ENCODE measurements at places on chromosomes 16 and 17.

DNA sequence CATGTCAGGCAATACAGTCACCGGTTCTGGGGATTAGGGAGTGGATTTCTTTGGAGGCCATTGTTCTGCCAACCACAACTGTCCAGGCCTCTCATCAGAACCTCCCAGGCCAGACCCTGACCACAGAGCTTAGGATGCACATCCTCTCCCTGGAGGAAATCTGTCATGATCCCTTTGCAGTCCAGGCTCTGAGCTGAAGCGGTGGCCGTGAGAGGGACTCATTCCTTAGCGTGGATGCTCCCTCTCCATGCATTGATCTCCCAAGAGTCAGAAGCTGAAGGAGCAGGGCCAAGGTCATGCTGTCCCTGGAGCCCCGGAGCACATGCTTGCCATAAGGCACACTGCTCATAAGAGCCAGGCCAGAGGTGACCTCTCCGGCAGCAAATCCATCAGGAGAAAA, 181.4 kb downstream of the COPRS start:
- no peak for DNase-seq

- DNase-seq = no peak
These were observed 19.6 kb upstream of the PMFBP1 start for GRCh38 chr16:72191551-72191950.

GRCh38 chr16:27238016-27238587, 30.5 kb downstream of the NSMCE1 start:
- no peak for DNase-seq

DNA sequence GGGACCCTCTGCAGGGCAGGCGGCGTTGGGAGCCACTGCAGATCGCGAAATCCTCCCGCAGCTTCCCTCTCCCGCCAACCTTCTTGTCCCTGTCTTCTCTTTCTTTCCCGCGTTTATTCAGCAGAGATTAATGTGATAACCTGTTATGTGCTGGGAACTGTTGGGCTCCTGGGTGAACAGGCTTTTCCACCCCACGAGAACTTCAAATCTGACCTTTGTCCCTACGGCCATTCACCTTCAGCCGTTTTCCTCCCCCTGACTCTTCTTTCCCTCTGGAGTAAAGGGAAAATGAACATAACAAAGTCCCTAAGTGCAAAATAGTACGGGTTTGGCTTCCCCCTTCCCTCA, 15.2 kb upstream of the KPNA2 start:
- no peak for DNase-seq

GRCh38 chr16:72938795-72939164, 109.1 kb downstream of the ZFHX3 start:
- DNase-seq = no peak

GRCh38 chr17:51251010-51251409, 8.8 kb downstream of the MBTD1 start:
- DNase-seq = no peak

DNA sequence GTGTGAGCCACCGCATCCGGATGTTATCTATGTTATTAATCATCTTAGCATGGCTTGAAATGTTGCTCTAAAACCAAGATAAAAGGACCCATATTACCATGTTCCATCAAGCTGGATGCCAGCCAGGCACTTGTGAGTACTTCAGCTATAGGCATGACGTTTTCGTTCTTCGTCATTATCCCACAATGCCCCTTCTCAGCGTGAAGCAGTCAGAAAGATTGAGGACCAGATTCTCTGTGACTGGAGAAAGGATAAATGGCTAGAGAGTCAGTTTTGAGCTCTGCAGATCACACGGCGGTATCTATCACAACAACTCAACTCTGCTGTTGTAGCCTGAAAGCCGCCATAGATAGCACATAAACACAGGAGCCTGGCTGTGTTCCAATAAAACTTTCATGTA, 29.8 kb upstream of the LCMT1 start:
- no peak for DNase-seq
